ENCODE measurements at places on chromosomes 11 and 22.

GRCh38 chr11:95299078-95299679 is 68.2 kb upstream of the SESN3 start:
- DNase-seq, result no peak

GRCh38 chr11:126461096-126461440 is 105.6 kb downstream of the ST3GAL4 start:
- no peak for DNase-seq

- DNase-seq, result peak; percentile 60
These were observed 798 bp downstream of the BCR start for GRCh38 chr22:23180893-23181720.

GRCh38 chr11:33324302-33324985 is 67.3 kb downstream of the HIPK3 start:
- no peak for DNase-seq

GRCh38 chr11:11636671-11637070 is 14.9 kb upstream of the GALNT18 start:
- no peak for DNase-seq

DNA sequence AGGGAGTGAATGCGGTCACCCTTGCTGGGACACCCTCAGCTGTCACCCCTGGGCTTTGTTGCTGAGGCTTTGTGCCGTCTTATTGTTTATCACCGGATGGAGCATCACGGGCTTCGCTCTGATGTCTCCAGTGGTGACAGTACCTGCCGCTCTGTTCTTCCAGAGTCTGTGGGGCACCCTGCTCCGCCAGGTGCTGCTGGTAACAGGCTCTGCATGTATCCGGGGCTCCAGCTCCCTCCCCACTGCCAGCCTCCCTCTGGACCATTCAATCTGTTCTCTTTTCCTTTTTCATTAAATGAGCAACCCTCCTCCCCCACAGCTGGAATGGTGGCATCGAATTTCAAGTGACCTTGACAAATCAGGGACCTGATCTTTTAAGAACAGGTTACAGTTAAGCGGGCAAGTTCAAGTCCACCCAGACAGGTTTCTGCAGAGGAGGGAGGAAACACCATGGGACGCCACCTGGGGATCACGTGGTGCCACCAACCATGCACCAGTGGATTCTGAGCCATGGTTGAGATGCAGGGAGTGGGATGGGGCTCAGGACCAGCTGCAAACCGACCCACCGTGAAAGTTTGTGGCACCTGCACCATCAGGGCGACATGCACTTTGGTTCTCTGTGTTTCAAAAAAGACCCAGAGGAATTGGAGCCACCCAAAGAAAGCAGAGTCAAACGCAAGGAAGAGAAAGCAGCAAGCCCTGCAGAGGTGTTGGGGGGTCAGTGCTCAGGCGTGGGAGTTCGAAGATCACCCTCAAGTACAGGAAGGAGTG is 89.3 kb downstream of the BCR start:
- DNase-seq, result no peak

DNA sequence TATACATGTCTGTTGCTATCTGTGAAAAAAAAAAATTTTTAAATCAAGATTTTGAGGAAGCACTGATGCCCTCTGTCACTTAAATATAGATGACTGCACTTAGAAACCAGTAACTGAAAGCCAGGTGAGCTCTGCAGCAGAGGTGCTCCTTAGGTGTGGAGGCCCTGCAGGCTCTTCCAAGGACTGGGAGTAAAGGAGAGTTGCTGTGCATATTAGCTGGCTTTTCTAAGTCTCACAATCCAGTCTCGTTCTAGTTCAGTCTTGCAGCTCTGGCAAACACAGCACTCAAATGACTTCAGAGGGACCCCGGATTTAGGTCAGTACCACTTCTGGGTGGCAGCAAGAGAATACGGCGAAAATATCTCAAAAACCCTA is 61.0 kb downstream of the LARGE2 start:
- no peak for DNase-seq

- no peak for DNase-seq
These were observed 1108.4 kb downstream of the DLG2 start for GRCh38 chr11:84518631-84519183.

DNA sequence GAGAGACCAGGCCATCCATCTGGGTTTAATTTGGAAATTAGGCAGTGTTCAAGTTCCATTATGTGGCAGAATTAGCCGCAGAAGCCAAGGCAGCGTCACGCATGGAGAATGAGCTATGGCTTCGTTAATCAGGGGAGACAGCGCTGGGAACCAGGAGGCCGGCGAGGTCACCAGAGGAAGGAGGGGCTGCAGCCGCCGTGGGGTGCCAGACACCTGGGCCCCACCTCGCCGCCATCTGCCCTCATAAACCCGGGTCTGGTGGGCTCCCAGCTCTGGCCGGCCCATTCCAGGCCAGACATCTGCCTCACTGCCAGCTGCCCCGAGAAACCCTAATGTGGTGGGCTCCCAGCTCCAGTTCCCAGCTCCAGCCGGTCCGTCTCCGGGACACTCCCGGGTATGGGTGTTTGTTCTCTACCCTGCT is 676.9 kb downstream of the BRD1 start:
- no peak for DNase-seq

- DNase-seq, result no peak
These were observed 18.4 kb downstream of the ZMAT5 start for GRCh38 chr22:29748248-29748893.

All from RPMI8226 (cell line).